ENCODE measurements at places on chromosomes 16 and 17. TPM values are rescaled to one million over a fixed set of nuclear protein-coding genes. Genes with fewer than 3 reads are reported as not detected.

GRCh38 chr16:57711993-57712392 is 17.4 kb downstream of the DRC7 start:
- DNase-seq: no peak

DNA sequence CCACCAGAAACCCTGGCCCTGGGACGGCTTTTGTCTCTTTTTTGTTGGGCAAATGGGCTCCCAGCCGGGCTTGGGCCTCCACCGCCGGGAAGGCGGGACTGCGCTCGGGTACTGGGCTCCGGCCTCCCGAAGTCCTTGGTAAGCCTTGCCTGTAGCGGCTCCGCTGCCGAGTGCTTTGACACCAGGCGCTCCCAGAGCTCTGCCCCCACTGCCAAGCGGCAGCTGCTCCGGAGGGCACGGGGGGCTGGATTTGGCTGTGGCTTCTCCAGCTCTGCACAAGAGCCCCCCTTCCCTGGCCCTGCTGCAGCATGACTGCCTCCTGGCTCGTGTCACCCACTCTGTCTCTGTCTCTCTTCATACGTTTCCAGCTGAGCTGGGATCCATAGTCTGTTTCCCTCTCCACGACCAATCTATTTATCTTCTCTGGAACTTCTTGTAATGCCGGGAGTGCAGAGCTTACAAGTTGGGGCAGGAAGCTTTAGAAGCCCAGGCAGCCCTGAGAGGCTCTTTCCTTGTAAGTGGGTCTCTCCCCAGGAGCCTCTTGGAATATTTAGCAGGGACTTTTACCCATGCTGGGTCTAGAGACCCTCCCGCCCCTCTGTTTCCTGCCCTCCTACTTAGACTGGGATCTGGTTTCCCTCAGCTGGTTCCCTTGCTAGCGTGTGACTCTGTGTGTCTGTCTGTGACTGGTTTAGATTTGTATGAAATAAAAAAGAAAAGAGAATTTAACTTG is 246.9 kb upstream of the GSE1 start:
- no peak for DNase-seq

DNA sequence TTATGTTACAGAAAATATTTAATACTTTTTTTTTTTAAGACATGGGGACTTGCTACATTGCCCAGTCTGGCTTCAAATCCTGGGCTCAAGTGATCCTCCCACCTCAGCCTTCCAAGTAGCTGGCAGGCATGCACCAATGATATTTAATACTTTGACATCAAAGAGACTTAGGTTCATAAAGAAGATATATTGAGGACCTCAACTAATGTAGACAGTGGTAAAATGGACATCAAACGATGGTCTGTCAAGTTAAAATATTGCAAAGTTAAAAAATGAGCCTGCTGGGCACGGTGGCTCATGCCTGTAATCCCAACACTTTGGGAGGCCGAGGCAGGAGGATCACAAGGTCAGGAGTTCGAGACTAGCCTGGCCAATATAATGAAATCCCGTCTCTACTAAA is 8.7 kb downstream of the TEFM start:
- no peak for DNase-seq

- DNase-seq: no peak
Measured at GRCh38 chr17:59178266-59178985, 22.9 kb downstream of the PRR11 start.

DNA sequence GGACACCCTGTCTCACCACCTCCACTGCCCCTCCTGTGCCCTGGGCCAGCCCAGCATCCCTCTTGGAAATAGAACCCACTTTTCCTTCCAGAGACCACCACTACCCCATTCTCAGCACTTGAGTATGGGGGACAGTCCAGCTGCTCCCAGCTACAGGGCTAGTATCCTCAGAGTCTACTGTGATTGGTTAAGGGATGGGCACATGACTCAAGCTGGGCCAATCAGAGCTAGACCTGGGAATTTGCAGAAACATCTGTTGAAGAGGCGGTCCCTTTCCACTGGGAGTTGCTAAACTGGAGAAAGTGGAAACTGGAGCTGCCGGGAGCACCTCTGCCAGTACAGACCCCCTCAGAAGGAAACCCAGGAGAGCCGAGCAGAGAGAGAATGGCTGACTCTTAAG is 156.6 kb downstream of the GSG1L start:
- DNase-seq: no peak

- DNase-seq: peak; percentile 16
Measured at GRCh38 chr16:28491230-28491969, 474 bp downstream of the CLN3 start.

GRCh38 chr17:48644910-48645557 is 18.9 kb upstream of the HOXB9 start:
- DNase-seq: no peak

GRCh38 chr16:85111184-85111583 is 1.1 kb downstream of the CIBAR2 start:
- no peak for DNase-seq

- DNase-seq: no peak
Measured at GRCh38 chr17:55435408-55435807, 13.8 kb upstream of the MMD start.

DNA sequence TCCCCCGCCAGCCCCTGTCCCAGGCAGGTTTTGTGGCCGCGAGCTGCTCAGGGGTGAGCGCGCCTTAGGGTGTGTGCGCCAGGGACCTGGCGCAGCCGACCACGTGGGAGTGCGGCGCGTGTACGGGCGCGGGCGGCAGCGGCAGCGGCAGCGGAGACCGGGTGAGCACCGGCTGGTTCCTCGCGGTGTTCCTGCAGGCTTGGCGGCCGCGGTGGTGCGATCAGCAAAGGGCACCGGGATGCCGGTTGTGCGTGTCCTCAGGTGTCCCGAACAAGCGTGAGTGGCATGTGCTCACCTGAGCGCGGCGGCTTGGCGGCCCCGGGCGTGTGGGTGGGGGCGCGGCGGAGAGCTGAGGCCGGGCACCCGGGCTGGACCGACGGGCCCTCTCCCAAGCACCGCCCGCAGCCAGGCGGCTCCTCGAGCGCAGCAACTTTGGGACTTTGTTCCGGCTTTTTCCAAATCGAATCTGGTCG is 381 bp upstream of the HSD11B2 start:
- peak; percentile 22 for DNase-seq

Gene HCRT
- total RNA-seq: not detected

All from activated CD4-positive, alpha-beta T cell treated with anti-CD3 and anti-CD28 coated beads, Interleukin-2, amount 10 ng/mL, durations not matched to agents 7 days and 5 days (primary cell).